ENCODE measurements at places on chromosomes 1 and 21.

GRCh38 chr1:108551137-108551862 lies 8.6 kb upstream of the EEIG2 start:
- no peak for DNase-seq

DNA sequence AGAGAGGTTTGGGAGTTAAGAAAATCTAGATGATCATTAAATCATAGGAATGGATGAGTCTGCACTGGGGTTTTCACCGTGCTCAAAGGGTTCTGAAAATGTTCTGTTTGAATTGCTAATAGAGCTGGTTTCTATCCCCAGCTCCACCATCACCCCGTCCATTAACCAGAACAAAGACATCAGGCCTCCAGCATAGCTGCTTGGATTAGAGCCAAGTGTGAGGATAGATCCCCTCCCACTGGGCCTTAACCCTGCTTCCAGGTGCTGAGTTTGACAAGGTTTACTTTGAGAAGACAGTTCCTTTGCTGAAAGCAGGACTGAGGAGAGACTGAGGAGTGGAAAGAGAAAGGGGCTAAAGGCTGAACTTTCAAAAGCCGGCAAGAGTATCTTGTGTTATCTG lies 48.3 kb downstream of the MPZL1 start:
- DNase-seq = peak; percentile 63

DNA sequence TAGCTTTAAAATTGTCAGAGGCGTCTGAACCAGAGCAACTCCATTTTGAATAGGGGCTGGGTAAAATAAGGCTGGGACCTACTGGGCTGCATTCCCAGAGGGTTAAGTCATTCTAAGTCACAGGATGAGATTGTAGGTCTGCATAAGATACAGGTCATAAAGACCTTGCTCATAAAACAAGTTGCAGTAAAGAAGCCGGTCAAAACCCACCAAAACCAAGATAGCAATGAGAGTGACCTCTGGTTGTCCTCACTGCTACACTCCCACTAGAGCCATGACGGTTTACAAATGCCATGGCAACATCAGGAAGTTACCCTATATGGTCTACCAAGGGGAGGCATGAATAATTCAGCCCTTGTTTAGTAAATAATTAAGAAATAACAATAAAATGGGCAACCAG lies 143.6 kb downstream of the GABPA start:
- DNase-seq = no peak

GRCh38 chr1:46717654-46718053 lies 1.3 kb downstream of the EFCAB14 start:
- DNase-seq = no peak

DNA sequence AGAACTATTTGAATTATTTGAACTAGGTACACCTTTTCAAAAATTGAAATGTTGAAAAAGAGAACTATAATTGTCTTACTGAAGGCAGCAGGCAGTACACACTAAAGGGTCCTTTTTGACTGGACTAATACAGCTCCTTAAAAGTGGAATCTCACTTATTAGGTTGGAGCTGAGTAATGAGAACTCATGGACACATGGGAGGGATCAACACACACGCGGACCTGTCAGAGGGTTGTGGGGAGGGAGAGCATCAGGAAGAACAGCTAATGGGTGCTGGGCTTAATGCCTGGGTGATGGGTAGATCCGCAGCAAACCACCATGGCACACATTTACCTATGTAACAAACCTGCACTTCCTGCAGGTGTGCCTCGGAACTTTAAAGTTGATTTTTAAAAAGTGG lies 145.0 kb downstream of the BRINP2 start:
- DNase-seq = no peak

GRCh38 chr21:23008601-23009202 lies 2010.5 kb downstream of the NCAM2 start:
- DNase-seq = no peak

GRCh38 chr1:202217516-202217915 lies 23.9 kb downstream of the LGR6 start:
- no peak for DNase-seq

DNA sequence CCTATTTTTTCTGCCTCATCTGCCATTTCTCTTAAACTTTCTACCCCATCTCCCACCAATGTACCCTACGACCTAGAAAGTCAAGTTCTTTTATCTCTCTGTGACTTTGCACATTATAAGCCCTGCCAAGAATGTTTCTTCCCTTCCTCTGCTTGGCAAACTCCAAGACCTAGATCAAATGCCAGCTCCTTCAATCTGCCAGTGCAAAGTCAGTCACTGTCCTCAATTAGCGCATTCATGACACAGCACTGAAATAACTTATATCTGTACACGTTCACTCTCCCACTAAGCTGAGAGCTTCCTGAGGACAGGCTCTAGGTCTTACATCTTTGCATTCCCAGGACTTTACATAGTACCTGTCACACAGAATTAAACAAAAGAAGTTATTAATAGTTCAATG lies 21.4 kb upstream of the LSM10 start:
- no peak for DNase-seq

GRCh38 chr1:15849775-15850324 lies 2.3 kb downstream of the SPEN start:
- peak; percentile 83 for DNase-seq

- no peak for DNase-seq
These were observed 90.8 kb downstream of the DDAH1 start for GRCh38 chr1:85374160-85374559.

DNA sequence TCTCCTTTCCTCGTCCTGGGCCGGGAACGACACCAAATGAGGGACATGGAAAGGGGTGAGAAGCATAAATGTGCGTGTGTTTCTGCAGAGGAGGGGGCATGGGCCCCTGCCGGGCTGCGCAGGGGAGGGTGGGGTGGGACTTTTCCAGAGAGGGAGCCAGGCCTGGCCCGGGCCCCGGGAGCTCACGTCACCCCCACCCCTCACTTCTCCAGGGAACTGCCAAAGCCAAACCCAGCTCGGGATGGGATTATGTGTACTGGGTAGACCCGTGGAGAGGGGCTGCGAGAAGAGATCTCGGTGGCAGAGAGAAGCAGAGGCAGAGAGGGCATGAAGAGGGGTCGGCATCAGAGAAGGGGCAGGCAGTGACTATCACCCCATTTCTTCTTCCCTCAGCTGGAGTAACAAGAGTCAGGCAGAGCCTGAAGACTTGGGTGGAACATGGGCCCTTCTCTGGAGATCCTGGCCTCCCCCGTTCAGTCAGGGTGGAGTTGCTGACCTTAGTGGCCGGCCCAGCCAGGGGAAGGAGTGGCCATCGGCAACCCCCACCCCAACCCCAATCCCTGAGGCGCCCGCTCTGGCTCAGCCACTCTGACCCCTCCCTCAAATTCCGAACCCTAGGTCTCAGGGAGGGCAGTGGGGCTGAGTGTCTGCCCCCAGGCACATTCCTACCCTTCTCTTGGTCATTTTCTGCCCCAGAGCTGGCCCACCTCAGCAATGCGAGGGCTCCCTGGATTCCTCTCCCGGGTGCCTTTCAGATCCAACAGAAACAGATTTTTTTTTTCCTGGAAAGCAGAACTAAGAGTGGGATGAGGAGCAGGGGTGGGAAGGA lies 1.2 kb downstream of the ADAMTSL4 start:
- no peak for DNase-seq

DNA sequence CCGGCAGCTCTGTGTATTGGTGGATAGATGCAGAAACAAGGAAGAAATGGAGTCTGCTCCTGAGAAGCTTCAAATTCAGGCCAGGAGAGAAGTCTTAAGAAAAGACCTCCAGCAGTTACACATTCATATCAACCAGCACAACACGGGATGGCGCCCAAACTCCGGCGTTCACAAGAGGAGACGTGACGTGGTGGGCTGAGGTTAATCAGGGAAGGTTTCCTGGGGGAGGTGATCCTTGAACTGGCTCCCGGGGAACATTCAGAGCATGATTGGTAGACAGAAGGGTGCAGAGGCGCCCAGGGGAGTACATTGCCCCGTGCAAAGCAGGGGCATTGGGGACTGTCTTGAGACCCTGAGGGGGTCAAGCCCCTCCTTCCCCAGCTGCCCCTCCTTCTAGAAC lies 27.7 kb upstream of the SPSB1 start:
- no peak for DNase-seq

DNA sequence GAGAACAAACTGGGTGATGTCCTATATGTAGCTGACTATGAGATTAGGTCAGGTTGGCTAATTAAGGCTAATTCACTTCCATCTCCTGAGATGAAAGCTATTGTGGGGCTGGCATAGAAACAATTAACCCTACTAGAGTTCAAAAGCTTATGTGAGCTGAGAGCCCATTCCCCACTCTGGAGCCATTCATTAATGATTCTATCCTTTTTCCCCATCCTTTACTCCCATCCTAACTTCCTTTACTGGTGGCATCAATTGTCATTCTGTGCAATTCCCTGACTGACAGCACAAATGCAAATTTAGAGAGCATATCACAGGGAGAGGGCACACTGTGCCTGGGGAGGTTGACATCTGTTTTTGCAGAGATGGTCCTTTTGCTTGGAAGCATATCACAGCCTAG lies 103.9 kb downstream of the URB2 start:
- no peak for DNase-seq

GRCh38 chr1:88735909-88736308 lies 51.8 kb downstream of the PKN2 start:
- no peak for DNase-seq

GRCh38 chr1:42730988-42731387 lies 9.0 kb downstream of the CLDN19 start:
- peak; percentile 58 for DNase-seq

DNA sequence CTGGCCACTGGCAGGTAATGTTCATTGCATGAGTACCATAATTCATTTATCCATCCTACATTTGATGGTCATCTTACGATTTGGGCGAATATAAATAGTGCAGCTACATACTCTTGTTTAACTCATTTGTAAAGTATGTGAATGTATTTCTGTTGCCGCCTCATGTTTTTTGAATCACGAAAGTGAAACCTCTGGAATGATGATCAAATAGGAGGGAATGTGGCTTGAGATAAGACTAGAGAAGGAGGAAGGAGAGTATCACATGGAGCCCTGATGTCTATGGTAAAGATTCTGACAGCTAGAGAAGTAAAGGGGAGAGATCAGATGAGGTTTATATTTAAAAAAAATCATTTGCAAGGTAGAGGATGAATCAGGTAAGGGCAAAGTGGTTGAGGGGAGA lies 8.0 kb downstream of the MRPS14 start:
- no peak for DNase-seq

- no peak for DNase-seq
These were observed 481.1 kb downstream of the PTBP2 start for GRCh38 chr1:97202481-97203380.

DNA sequence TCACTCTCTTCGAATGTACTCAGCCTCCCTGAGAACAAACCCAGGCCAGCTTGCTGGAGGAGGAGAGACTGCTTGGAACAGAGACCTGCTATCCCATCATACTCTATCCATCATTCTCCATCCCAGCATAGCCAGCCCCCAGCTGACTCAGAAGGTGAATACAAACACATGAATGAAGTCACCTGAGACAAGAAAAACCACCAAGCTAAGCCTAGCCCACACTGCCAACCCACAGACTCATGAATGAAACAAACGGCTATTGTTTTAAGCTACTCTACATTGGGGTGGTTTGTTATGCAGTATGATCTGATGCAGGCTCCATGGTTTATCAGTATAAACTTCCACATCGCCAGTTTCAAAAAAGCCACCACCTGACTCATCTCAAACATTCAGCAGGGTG lies 395.6 kb downstream of the SETD4 start:
- no peak for DNase-seq

DNA sequence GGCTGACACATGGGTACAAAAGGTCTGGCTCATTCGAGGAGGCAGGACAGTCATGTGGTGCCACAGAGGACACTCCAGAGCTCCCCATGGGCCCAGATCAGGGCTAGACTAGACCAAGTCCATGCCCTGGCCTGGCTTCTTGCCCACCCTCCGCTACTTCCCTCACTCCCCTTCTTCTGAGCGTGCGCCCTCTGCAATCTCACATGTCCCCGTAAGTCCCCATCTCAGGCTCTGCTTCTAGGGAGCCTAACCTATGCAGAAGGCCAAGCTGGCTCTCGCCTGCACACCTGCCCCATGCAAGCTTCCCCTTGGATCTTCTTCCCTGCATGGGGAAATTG lies 553.6 kb downstream of the PTPRU start:
- DNase-seq = no peak

DNA sequence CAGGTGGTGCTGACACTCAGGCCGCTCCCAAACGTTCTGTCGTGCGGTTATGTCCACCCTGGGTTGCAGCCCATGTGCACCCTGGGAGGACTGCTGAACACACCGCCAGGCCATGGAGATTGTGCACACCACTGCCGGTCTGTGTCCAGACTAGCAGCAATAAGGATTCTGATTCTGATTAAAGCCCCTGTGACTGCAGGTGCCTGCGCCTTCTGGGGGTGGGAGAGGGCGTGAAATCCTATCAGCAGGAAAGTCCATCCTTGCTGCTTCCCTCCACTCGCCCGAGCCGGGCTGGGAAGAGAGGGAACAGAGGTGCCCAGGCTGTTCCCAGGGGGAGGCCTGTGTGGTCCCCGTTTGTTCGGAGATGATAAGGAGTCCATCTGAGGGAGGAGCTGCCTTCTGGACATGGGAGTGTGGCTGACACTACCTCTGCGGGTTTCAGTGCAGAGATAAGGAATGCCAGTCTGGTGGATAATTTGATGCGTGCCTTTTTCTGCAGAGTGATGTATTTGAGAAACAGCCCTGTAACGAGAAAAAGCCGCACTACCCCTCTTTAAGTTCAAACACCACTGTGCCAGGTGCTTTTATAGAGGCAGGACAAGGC lies 41.2 kb downstream of the BACE2 start:
- DNase-seq = no peak

- DNase-seq = no peak
These were observed 64.8 kb downstream of the MYOM3 start for GRCh38 chr1:24047110-24047477.

- DNase-seq = no peak
These were observed 15.5 kb downstream of the SAMSN1 start for GRCh38 chr21:14530592-14530991.

DNA sequence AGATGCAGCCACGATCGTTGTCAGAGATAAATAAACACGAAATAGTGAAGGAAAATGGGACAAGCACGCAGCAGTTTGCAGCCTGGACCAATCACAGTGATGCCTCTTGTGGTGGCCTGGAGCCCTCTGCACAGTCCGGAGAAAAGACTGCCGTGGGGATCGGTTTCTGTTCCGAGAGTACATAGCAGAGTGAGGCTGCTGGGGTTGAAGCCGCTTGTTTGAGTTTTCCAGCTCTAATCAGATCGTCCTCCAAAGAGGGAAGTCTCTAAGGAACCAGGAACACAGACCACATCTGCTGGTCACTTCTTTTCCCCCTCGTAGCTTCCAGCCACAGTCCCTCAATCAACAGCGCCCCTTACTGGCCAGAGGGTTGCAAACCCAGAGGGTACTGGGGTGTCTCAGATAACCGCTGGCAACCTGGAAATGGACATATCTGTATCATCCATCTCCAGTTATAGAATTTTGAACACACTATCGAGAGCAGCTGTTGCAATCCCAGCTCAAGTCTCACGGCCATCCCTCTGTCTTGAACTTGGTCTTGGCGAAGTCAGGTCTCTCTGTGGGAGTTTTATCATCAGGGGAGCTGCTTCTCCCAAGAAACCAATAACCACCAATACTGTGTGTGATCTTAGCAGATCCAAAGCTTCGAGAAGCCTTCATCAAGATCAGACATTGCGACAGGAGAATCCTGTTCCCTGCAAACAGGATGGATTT lies 57.4 kb downstream of the OLIG1 start:
- peak; percentile 55 for DNase-seq

Measured in NCI-H2081 (cell line).